Right ventricle myocardium superior (tissue), 1 donor: ENCODE measurements at places on chromosomes 3 and 15. TPM values are rescaled to one million over a fixed set of nuclear protein-coding genes. Genes with fewer than 3 reads are reported as not detected.

Gene SOX14
- not detected for total RNA-seq

Gene NXPE3
- 45.5 TPM for total RNA-seq

Gene HES1
- total RNA-seq = 11.1 TPM

Gene OXTR
- 0.54 TPM for total RNA-seq

Gene ELL3
- total RNA-seq = 1.4 TPM

Gene ANXA2
- total RNA-seq = 157 TPM

Gene ZMYND10
- not detected for total RNA-seq

Gene ITIH1
- total RNA-seq = not detected

Gene DAZL
- total RNA-seq = not detected

Gene HYAL3
- 1.2 TPM for total RNA-seq

Gene IL17RC
- total RNA-seq = 33.2 TPM

Gene PLSCR5
- not detected for total RNA-seq

Gene OXSR1
- total RNA-seq = 24.0 TPM

Gene ACKR4
- total RNA-seq = 2.9 TPM
